ENCODE measurements at places on chromosomes 12 and 14. TPM values are rescaled to one million over a fixed set of nuclear protein-coding genes. Genes with fewer than 3 reads are reported as not detected.
A peak's percentile ranks its signal among the peaks of the same experiment; 100 is the strongest.

Gene DDX51
- total RNA-seq = 11.9 TPM

Gene RD3L
- not detected for total RNA-seq

Gene RND1
- total RNA-seq = 5.9 TPM

Gene FOXG1
- not detected for total RNA-seq

Gene ZNF664
- 84.2 TPM for total RNA-seq

Gene NKX2-1
- 180 TPM for total RNA-seq

Gene RALGAPA1
- total RNA-seq = 64.9 TPM

DNA sequence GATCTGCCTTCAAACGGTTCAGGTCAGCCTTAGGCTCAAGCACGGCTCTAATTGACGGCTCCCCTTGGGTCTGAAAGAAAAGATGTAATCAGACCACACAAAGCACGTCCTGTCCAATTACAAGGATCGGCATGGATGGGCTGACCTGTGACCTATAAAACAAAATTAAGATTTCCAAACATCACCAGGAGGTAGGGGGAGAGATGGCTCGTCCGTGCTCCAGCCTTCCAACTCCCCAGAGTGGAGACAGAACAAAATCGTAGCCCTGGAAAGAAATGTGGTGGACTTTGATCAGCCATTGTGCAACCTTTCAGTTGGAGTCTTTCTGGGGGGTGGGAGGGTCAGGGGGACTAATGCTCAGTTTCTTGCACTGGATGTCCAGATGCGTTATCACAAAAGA is 226.6 kb upstream of the DIO3 start:
- no peaks in the 10 kb centered on the region for H3K36me3 ChIP-seq
- H3K27me3 ChIP-seq = no peaks in the 10 kb centered on the region
- no peak for DNase-seq

- H3K4me3 ChIP-seq = no peak overlapping the region
- no peaks in the 10 kb centered on the region for H3K27me3 ChIP-seq
- peaks cover 88% of the 10 kb centered on the region for H3K36me3 ChIP-seq
- no peak overlapping the region for H3K27ac ChIP-seq
- no peak for DNase-seq
- no peaks in the 10 kb centered on the region for H3K4me1 ChIP-seq
Observed at GRCh38 chr14:75653563-75653962, 7.1 kb downstream of the ERG28 start.

GRCh38 chr14:63428486-63428885 is 109.8 kb upstream of the GPHB5 start:
- H3K4me3 ChIP-seq = no peak overlapping the region
- H3K27ac ChIP-seq = no peak overlapping the region
- DNase-seq = no peak
- H3K27me3 ChIP-seq = no peaks in the 10 kb centered on the region
- no peaks in the 10 kb centered on the region for H3K36me3 ChIP-seq

DNA sequence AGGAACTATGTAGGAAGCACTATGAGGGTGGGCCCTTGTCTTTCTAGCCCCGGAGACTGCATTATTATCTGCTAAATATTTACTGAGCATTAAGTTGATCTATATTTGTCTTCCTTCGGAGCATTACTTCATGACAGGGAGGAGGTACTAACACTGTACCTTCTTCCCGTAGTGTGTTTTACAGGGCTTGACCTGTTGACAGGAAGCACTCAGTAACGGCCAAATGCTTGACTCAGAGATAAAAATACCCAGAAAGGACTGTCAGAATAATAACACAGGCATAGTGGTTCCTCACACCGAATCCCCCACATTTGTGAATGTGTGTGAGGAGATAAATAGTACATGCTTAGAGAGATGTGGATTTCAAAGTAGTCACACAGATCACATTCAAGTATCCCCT is 466.6 kb downstream of the EGLN3 start:
- no peak overlapping the region for H3K4me3 ChIP-seq
- no peaks in the 10 kb centered on the region for H3K4me1 ChIP-seq
- DNase-seq = no peak
- H3K27me3 ChIP-seq = no peaks in the 10 kb centered on the region

- H3K27me3 ChIP-seq = peaks cover 11% of the 10 kb centered on the region
- peaks cover 5% of the 10 kb centered on the region for H3K4me1 ChIP-seq
- no peak overlapping the region for H3K27ac ChIP-seq
- DNase-seq = no peak
- H3K36me3 ChIP-seq = no peaks in the 10 kb centered on the region
- peak overlapping the region; percentile 40 for H3K4me3 ChIP-seq
Observed at GRCh38 chr12:108594-108993, 42.0 kb downstream of the IQSEC3 start.

DNA sequence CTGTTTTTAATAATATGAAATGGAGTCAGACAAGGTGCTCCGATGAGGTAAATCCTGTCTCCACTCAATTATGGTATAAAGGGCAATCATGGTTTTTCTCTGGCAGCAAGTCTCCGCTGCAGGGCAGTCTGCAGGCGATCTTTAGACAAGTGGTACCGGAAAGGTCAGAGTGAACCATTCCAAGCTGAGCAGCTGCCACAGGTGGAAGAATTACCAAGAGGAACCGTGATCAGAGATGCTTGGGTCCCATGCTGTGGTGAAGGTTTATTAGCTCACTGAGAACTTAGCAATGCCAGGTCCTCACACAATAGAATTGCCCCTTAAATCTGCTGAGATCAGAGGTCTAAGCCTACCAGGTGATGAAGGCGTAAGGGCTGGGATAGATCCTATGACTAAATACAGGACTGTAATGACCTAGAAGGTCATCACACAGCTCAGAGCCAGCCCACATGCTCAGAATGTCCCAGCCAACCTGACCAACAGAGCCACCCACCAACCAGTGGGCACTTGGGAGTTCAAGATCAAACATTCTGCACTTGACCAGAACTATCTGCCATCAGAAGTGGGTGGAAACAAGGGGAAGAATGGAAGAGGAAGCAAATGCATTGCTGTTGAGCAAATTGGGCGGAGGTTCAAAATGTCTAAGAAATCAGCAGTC is 175.2 kb upstream of the BCL2L14 start:
- no peak overlapping the region for H3K4me3 ChIP-seq
- peaks cover 11% of the 10 kb centered on the region for H3K4me1 ChIP-seq
- peaks cover 35% of the 10 kb centered on the region for H3K36me3 ChIP-seq
- H3K27me3 ChIP-seq = no peaks in the 10 kb centered on the region
- no peak for DNase-seq
- no peak overlapping the region for H3K27ac ChIP-seq

GRCh38 chr14:54550514-54550913 is 16.4 kb upstream of the SAMD4A start:
- H3K4me1 ChIP-seq = no peaks in the 10 kb centered on the region
- no peaks in the 10 kb centered on the region for H3K27me3 ChIP-seq
- H3K36me3 ChIP-seq = no peaks in the 10 kb centered on the region
- no peak overlapping the region for H3K4me3 ChIP-seq
- H3K27ac ChIP-seq = no peak overlapping the region

- no peaks in the 10 kb centered on the region for H3K36me3 ChIP-seq
- no peaks in the 10 kb centered on the region for H3K4me1 ChIP-seq
- no peak overlapping the region for H3K27ac ChIP-seq
- no peaks in the 10 kb centered on the region for H3K27me3 ChIP-seq
- DNase-seq = no peak
- no peak overlapping the region for H3K4me3 ChIP-seq
Observed at GRCh38 chr14:34691206-34691605, 23.2 kb downstream of the CFL2 start.

DNA sequence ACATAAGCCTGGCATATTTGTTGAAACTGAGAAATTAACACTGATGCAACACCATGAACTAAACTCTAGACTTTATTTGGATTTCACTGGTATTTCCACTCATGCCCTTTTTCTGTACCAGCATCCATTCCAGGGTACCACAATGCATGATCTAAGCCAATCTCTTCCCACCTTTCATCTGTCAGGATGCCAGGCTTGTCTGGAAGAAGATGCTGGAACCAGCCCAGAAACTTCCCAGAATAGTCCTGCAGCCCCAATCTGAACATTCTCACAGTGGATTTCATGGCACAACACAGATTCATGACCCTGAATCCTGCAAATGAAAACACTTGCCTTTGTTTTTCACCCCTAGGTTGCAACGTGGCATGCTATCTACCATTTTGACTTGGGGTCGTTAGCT is 189.3 kb upstream of the LHX5 start:
- no peak overlapping the region for H3K4me3 ChIP-seq
- no peak overlapping the region for H3K27ac ChIP-seq
- no peak for DNase-seq
- no peaks in the 10 kb centered on the region for H3K4me1 ChIP-seq

- peak overlapping the region; percentile 99 for H3K4me3 ChIP-seq
- H3K27me3 ChIP-seq = no peaks in the 10 kb centered on the region
Observed at GRCh38 chr14:70906793-70907175, 475 bp upstream of the PCNX1 start.

GRCh38 chr12:47210776-47211175 is 131.0 kb upstream of the AMIGO2 start:
- H3K4me1 ChIP-seq = peaks cover 17% of the 10 kb centered on the region
- H3K27me3 ChIP-seq = no peaks in the 10 kb centered on the region
- H3K36me3 ChIP-seq = no peaks in the 10 kb centered on the region
- H3K4me3 ChIP-seq = no peak overlapping the region

- H3K27me3 ChIP-seq = no peaks in the 10 kb centered on the region
- peak; percentile 82 for DNase-seq
- H3K4me3 ChIP-seq = no peak overlapping the region
- peak overlapping the region; percentile 63 for H3K27ac ChIP-seq
- peaks cover 44% of the 10 kb centered on the region for H3K4me1 ChIP-seq
- H3K36me3 ChIP-seq = peaks cover 32% of the 10 kb centered on the region
Observed at GRCh38 chr12:110543252-110543959, 39.7 kb downstream of the PPTC7 start.

DNA sequence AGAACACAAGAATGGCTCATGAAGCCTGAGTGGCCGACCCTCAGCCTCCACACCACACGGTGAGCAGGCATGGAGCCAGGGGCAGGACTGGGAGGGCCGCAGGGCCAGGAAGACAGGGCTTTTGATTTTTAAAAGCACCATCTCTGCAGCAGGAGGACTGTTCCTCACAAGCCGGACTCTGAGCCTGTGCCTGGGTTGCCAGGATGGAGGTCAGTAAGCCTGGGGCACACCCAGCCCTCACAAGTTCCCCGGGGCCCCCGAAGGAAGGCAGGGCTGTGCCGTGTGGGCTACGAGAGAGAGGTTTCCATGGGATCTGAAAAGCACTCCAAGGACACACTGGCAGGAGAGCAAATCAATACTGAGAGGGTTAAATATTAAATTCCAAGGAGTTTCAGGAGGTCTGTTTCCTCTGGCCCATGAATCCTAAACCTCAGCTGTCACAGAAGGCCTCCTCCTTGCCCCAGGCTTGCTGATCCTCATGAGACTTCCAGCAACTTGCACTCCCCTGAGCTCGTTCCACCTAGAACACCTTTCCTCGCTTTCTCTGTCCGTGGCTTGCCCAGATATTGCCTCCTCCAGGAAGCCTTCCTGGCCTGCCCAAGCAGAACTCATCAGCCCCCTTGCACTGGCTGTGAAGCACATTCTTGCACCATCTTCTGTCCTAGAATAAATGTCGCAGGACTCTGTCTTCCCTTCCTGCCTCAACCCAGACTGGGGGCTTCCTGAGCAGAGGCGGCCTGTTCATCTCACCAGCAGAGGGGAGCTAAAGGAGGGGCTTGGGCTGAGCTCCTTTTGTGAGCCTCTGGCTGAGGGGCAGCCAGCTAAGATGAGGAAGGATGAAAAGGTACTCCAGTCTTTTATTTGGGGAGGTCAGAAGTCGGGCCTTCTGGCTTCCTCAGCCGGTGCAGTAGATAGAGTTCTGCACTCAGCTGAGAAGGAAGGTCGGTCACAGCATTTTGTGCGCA is 64.6 kb downstream of the CCDC88C start:
- no peak overlapping the region for H3K4me3 ChIP-seq
- no peak overlapping the region for H3K27ac ChIP-seq
- H3K36me3 ChIP-seq = no peaks in the 10 kb centered on the region

- H3K4me3 ChIP-seq = no peak overlapping the region
- peaks cover 3% of the 10 kb centered on the region for H3K36me3 ChIP-seq
- no peaks in the 10 kb centered on the region for H3K27me3 ChIP-seq
- peak; percentile 10 for DNase-seq
- H3K27ac ChIP-seq = no peak overlapping the region
Observed at GRCh38 chr14:103516426-103517173, 6.0 kb downstream of the CKB start.

GRCh38 chr12:119393677-119394076 is 59.1 kb downstream of the CCDC60 start:
- no peaks in the 10 kb centered on the region for H3K36me3 ChIP-seq
- H3K27me3 ChIP-seq = no peaks in the 10 kb centered on the region
- no peak for DNase-seq

- no peak for DNase-seq
- H3K4me1 ChIP-seq = no peaks in the 10 kb centered on the region
- no peak overlapping the region for H3K27ac ChIP-seq
Observed at GRCh38 chr14:53655080-53655785, 301.4 kb downstream of the BMP4 start.

- H3K27me3 ChIP-seq = peaks cover 5% of the 10 kb centered on the region
- H3K4me1 ChIP-seq = peaks cover 1% of the 10 kb centered on the region
- no peak overlapping the region for H3K4me3 ChIP-seq
- no peaks in the 10 kb centered on the region for H3K36me3 ChIP-seq
Observed at GRCh38 chr14:104926619-104927431, 2.1 kb downstream of the PLD4 start.

GRCh38 chr12:52063981-52064649 is 5.7 kb upstream of the ATG101 start:
- no peak overlapping the region for H3K4me3 ChIP-seq
- DNase-seq = no peak
- no peaks in the 10 kb centered on the region for H3K27me3 ChIP-seq
- no peak overlapping the region for H3K27ac ChIP-seq
- H3K4me1 ChIP-seq = peaks cover under 1% of the 10 kb centered on the region
- peaks cover 7% of the 10 kb centered on the region for H3K36me3 ChIP-seq

GRCh38 chr14:26174395-26174794 is 423.4 kb downstream of the NOVA1 start:
- no peak for DNase-seq
- H3K27me3 ChIP-seq = no peaks in the 10 kb centered on the region
- no peaks in the 10 kb centered on the region for H3K4me1 ChIP-seq

- peak overlapping the region; percentile 45 for H3K4me3 ChIP-seq
- H3K27me3 ChIP-seq = no peaks in the 10 kb centered on the region
- no peaks in the 10 kb centered on the region for H3K4me1 ChIP-seq
- DNase-seq = no peak
Observed at GRCh38 chr12:25436206-25437030, 116.7 kb downstream of the LMNTD1 start.

- peak within 1 kb of the TSS; percentile 89 for H3K27ac ChIP-seq
- peaks cover 47% of the 10 kb centered on the region for H3K4me1 ChIP-seq
- H3K4me3 ChIP-seq = peak within 1 kb of the TSS; percentile 89
- H3K27me3 ChIP-seq = no peaks in the 10 kb centered on the region
Observed at GRCh38 chr12:8697476-8698131, at the start of gene RIMKLB. RIMKLB (plus strand) TSS chr12:8697991; CDS start chr12:8713867, 15,876 bp downstream.

GRCh38 chr12:72264548-72265175 is 7.5 kb upstream of the TRHDE start:
- H3K4me1 ChIP-seq = no peaks in the 10 kb centered on the region
- no peak overlapping the region for H3K27ac ChIP-seq
- no peak for DNase-seq
- H3K4me3 ChIP-seq = no peak overlapping the region

DNA sequence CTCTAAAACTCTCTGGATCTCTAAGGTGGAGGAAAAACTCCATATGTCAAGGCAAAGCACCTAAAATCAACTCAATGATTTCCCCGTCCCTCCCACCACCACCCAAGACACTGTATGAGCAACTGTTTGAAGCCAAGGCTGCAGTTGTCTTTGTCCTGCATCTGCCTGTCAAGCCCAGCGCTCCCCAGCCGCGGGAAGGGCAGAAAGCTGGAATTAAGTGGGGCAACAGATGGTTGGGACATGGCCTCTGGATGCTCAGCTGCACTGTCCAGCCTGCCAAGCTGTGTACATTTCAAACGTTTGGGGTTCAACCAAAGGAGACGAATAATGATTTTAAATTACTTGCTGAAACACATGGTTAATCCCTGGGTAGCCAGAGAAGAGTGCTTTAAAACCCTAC is 42.2 kb upstream of the PTGR2 start:
- no peaks in the 10 kb centered on the region for H3K27me3 ChIP-seq
- no peak overlapping the region for H3K4me3 ChIP-seq
- no peaks in the 10 kb centered on the region for H3K36me3 ChIP-seq
- no peak for DNase-seq

Measured in lower lobe of right lung (tissue), 2 donors.